ENCODE measurements at places on chromosomes 4 and X.

- no peak for DNase-seq
Observed at GRCh38 chr4:80462621-80463091, 127.1 kb downstream of the CFAP299 start.

GRCh38 chr4:149095001-149095400 is 652.8 kb upstream of the NR3C2 start:
- DNase-seq: no peak

- no peak for DNase-seq
Observed at GRCh38 chr4:22345678-22346077, 170.2 kb downstream of the ADGRA3 start.

DNA sequence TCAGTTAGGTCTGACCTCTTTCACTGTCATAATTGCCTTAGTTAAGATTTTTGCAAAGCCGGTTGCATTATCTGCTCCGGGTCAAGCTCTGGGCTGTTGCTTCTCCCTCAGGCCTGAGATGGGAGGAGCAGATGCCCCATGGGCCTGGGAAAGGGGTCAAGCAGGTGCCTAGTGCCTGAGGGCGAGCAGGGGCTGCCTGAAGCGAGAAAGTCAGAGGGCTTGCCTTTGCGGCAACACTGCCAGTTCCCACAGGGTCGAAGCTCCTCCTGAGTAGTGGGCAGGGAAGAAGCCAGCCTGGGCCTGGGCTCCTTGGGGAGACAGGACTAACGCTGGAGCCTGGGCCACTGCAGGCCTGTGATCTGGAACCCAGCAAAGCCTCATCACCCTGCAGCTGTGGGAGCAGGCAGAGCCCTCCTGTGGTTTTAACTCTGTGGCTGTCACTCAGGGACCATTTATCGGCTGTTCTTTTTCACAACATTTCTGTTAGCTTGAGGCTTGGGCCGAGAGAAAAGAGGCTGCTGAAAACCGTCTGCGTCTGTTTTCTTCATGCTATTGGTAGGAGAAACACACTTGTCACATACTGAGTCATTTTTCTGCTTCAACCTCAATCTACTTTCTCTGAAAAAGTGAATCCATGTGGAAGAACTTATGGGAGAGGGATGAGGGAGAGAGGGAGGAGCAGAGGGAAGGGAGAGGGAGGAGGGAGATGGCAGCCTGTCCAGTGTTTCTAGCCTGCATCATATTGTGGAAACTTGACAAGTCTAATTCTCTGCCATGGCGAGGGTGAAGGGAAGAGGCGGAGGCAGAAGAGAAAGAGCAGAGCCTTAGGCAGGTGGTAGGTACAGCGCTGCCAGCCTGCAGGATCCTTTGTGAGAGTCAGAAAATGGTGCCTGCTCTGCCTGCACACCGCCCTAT is 68.4 kb downstream of the RHOH start:
- peak; percentile 35 for DNase-seq

- DNase-seq: no peak
Observed at GRCh38 chr4:37825968-37826294, 555 bp upstream of the PGM2 start.

- no peak for DNase-seq
Observed at GRCh38 chrX:117998171-117998570, 118.4 kb downstream of the KLHL13 start.

DNA sequence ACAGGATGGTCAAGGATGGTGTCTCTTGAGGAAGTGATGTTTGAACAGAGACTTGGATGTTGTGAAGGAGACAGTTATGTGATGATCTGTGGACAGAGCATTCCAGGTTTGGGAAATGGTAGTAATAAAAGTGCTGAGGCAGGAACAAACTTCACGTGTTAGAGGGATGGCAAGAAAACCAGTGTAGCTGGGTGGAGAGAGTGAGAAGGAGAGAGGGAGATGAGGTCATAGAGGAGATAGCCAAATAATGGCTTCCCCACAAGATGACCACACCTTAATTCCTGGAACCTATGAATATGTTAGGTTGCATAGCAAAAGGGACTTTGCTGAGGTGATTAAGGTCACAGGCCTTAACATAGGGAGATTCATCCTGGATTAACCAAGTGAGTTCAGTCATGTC is 75.6 kb upstream of the GPR50 start:
- DNase-seq: no peak

DNA sequence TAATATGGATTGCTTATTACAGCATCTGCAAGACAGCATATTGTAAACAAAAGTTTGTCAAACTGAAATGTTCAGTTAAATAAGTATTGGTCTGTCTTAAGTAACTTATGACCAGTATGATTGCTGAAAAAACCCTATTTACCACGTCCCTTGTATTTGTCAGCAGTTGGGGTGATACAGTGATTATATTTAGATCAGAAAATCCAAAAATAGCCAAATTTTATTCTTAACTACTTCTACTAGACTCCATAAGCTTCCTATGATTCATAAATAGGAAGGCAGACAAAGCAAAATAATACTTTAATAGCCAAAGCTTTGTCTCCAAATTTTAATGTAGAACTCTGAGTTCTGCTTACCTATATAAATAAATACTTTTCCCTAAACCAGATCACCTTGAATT is 45.3 kb downstream of the TBCK start:
- no peak for DNase-seq

- DNase-seq: no peak
Observed at GRCh38 chr4:103008875-103009729, 10.4 kb downstream of the SLC9B1 start.

GRCh38 chrX:154804957-154805695 is at the start of gene MPP1:
TSS of gene MPP1 (minus strand) at chrX:154805485. CDS start at chrX:154805373, 112 bp downstream.
- DNase-seq: peak; percentile 86

- no peak for DNase-seq
Observed at GRCh38 chr4:45241976-45242375, 515.6 kb upstream of the GNPDA2 start.

DNA sequence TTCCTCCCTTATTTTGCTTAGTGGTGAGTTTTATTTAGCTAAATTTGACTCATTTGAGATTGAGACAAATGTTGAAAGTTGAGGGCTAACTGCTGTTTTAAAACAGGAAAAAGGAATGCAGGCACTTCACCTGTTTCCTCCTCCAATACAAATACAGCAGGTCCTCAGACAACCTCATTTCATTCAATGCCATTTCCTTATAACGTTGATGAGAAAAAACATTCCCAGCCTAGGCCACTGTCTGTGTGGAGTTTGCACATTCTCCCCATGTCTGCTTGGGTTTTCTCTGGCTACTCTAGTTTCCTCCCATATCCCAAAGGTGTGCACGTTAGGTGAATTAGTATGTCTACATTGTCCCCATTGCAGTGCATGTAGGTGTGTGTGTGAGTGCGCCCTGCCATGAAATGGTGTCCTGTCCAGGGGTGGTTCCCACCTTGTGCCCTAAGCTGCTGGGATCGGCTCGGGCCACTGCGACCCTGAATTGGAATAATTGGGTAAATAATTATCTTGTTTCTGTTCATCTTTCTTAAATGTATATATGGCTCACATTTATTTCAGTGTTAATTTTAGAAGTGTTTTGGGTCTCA is 21.9 kb downstream of the SMAD1 start:
- DNase-seq: no peak

DNA sequence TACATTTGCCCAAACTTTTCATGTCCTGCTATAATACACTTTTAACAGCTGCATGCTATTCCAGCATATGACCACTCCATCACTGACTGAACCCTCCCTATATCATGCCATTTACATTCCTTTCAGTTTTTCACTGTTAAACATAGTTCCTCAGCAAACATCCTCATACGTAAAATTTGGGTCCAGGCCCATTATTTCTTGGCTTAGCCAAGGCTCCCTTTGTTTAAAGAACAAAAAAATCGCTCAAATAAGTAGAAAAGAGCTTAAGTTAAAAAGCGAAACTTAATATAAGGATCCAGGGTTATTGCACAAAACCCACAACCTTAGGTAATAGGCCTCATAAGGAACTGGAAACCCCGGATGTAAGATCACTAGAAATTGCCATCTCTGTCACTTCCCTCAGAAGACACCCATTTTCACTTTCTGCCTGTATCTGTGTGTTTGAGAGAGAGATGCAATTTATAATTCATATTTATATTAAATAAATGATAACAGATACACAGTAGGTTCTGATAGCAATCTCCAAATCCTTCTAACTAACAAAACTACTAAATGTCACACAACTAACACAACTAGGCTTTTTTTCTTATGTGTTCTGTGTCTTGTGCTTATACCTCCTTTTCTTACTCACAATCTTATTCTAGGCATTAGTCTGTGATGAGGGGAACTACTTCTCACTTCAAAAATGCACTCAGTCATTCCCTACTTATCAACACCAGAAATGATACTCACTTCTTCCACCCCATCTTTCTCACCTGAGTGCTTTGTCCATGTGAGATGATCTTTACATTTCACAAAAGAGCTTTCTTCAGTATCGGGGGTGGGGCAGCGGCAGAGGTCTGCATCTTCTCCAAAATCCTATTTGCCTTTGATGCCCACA is 59.9 kb upstream of the FAM241A start:
- no peak for DNase-seq

DNA sequence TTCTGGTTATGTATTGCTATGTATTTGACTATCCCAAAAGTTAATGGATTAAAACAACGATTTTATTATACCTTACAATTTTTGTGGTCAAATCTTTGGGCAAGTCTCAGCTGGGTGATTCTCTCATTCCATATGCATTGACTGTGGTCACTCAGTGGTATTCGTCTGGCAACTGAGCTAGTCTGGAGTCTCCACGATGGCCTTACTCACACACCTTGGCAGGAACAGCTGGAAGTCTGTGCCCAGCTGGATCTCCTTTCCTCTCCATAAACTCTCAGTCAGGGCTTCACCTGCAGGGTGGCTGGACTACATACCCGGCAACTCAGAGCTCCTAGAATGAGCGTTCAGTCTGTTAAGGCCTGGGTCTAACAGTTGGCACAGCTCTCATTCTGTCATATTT is 141.1 kb upstream of the WDFY3 start:
- no peak for DNase-seq

- DNase-seq: no peak
Observed at GRCh38 chrX:6184900-6185515, 43.7 kb downstream of the NLGN4X start.

GRCh38 chrX:84188320-84188834 is 378 bp upstream of the RPS6KA6 start:
- peak; percentile 59 for DNase-seq

Measured in mucosa of descending colon (tissue), 3 donors.